NCI-H1694 (cell line): ENCODE measurements at places on chromosomes 16 and 17.
A peak's percentile ranks its signal among the peaks of the same experiment; 100 is the strongest.

DNA sequence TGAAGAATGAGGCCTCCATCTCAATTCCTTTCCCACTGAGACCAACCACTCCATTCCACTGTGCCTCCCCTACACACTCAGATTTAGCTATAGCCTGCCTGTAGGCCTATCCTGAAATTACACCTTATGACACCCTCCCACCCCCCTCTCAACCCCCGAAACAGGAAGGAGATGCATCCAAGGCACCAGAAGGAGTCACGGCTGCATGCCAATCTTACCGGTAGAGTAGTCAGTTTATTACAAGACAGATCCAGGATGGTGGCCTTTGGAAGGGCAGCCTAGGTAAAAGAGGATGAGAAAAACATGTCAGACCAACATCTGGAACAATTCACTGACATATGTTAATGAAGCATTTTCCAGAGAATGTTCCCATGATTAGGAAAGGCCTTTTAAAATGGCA is 2.6 kb downstream of the LRRC59 start:
- no peak for DNase-seq

DNA sequence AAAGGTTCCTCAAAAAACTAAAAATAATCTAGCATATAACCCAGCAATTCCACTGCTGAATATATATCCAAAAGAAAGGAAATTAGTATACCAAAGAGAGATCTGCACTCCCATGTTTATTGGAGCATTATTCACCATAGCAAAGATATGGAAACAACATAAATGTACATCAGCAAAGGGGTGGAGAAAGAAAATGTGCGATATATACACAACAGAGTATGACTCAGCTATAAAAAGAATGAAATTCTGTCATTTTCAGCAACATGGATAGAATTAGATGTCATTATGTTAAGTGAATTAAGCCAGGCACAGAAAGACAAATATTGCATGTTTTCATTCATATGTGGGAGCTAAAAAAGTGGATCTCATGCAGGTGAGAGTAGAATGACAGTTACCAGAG is 279.6 kb upstream of the AXIN2 start:
- no peak for DNase-seq

DNA sequence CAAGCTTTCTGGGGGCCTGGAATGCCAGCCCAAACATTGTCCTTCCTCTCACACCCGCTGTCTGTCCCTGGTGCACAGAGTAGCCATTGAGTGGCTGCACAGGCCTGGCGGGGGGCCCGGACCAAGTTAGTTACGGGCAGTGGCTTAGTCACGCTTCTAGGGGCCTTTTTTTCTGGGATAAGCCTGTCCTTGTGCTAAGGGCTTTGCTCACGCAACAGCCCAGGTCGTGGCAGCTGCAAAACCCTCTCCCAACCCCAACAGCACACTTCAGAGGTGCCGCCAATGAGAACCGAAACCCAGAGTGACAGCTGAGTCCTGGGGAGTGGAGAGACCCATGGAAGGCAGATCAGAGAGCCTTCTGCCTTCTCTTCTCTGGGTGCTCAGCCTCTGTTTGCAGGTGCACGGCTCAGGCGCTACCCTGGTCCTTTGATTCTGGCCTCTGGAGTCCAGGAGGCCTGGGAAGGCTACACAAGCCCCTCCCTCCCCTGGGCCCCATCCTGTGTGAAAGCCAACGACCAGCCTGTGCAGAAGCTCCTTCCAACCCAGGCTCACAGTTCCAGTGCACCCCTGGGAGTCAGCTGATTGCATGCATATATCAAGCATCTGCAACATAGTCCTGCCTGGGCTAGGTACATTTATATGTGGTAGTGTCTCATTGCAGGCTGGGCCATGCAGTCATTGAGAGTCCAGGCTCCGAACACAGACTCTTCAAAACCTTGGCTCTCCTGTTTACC is 9.1 kb downstream of the WSCD1 start:
- DNase-seq, result no peak

DNA sequence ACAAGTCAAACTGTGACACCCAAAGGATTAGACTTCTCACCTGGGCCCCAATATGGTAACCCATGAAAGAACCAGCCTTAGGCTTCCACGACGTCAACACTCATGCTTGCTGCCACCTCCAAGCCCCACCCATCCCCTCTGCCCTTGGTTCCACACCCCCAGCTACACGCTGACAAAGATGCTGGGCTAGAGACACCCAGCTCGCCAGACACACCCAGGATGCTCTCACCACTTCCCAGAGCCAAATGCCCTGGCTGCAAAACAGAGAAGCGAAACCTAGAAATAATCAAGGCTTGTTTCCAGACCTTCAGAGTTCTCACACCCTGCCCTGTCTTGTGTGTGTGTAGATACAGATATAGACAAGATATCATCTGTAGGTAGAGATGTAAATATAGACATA is 26.0 kb upstream of the ADCY9 start:
- no peak for DNase-seq

- no peak for DNase-seq
Measured at GRCh38 chr16:82979406-82980111, 352.8 kb downstream of the CDH13 start.

DNA sequence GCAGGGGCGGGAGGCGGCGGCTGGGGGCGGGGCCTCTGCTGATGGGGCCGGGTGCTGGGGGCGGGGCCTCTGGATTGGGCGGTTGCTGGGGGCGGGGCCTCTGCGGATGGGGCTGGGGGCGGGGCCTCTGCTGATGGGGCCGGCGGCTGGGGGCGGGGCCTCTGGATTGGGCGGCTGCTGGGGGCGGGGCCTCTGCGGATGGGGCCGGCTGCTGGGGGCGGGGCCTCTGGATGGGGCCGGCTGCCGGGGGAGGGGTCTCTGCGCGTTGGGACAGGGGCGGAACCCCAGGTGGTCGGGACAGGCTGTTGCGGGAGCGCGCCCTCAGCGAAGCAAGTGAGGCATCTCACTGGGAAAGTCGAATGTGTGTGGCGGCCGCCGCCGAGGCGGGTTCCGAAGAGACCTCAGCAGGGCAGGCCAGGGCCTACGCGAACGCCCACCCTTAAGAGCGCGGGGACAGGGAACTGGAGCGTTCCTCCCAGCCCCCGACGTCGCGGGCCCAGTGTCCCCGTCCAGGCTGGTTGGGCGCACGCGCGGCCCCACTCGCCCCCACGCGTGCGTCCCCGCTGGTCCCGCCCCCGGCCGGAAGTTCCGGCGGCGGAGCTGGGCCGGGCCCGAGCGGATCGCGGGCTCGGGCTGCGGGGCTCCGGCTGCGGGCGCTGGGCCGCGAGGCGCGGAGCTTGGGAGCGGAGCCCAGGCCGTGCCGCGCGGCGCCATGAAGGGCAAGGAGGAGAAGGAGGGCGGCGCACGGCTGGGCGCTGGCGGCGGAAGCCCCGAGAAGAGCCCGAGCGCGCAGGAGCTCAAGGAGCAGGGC is at the start of gene STUB1:
TSS of gene STUB1 (plus strand) at position 597 of the 811 bp plus-strand sequence. CDS start at position 713, 116 bp downstream.
- peak; percentile 48 for DNase-seq

GRCh38 chr16:25038239-25038954 is 23.2 kb upstream of the ARHGAP17 start:
- no peak for DNase-seq

GRCh38 chr16:25009822-25010221 is 5.3 kb downstream of the ARHGAP17 start:
- no peak for DNase-seq

- DNase-seq, result no peak
Measured at GRCh38 chr17:38533866-38534497, 71.8 kb downstream of the SRCIN1 start.

DNA sequence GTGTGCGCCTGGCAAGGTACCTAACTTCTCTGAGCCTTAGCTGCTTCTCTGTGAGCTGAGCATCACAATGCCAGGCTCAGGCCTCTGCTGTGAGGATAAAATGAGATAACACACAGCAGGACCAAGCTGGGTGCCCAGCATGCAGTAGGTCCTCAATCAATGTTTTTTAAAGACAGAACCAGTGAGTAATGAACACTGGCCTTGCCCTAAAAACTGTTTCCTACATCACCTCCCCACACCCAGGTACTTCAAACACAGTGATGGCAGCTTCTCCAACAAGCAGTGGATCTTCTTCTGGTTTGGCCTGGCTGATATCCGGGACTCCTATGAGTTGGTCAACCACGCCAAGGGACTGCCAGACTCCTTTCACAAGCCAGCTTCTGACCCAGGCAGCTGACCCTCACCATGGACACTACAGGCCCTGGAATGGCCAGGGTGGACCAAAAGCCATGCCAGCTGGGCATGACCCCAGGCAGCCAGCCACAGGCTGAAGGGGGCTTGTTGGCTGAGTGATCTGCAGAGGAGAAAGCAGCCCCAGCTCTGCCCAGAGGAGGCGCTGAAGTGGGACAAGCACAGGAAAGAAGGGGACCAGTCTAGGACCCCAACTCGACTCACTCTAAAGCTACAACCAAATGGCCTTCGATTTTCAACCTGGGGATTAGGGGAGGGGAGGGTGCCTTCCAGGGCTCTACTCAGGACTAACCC is 3.9 kb downstream of the NAGS start:
- DNase-seq, result no peak

DNA sequence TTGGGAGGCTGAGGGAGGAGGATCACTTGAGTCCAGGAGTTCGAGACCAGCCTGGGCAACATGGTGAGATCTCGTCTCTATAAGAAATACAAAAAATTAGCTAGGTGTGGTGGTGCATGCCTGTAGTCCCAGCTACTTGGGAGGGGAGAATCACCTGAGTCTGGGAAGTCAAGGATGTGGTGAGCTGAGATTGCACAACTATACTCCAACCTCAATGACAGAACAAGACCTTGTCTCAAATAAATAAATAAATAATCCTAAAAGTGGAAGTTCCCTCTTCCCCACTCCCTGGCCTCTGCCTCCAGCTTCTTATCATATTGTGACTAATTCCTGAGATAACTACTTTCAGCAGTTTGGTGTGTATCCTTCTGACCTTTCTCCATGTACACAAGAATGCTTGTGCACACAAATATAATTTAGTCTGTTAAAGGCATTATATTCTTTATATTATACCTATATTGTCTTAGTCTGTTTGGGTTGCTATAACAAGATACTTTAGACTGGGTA is 23.5 kb upstream of the DNAJA2 start:
- no peak for DNase-seq

- DNase-seq, result no peak
Measured at GRCh38 chr16:65070831-65071432, 50.9 kb downstream of the CDH11 start.

- no peak for DNase-seq
Measured at GRCh38 chr17:36880268-36880905, 56.9 kb upstream of the LHX1 start.

- no peak for DNase-seq
Measured at GRCh38 chr17:1829216-1829591, 498 bp downstream of the SMYD4 start.

DNA sequence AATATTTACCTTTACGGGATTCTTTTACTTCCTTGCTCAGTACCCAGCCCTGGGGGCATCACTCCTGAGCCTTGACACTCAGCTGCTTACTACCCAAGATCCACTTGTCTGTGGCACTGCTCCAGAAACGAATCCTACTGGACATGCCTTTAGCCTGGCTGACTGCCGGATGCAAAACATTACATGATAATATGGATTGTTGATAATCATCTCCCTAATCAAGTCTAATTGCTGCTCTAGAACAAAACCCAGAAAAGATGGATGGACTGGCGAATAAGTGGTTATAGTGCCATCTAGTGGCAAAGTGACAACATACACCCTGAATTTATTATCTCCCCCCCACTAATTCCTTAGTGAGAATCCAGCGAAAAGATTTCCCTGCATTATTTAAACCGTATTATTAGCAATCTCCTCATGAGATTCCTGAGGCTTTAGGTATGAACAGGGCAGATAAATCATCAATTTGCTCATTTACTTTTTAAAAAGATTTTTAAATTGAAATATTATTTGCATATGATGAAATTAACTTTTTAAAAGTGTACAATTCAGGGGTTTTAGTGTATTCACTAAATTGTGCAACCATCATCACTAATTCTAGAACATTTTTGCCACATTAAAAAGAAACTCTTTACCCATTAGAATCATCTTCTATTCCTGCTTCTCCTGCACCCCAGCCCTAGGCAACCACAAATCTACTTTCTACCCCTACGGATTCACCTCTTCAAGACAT is 61.6 kb downstream of the RGS9 start:
- peak; percentile 67 for DNase-seq

- DNase-seq, result no peak
Measured at GRCh38 chr16:1159325-1159972, 6.5 kb downstream of the CACNA1H start.

- no peak for DNase-seq
Measured at GRCh38 chr16:49277766-49278566, 3.7 kb downstream of the CBLN1 start.
